ENCODE measurements at places on chromosomes 7 and 10. TPM values are rescaled to one million over a fixed set of nuclear protein-coding genes. Genes with fewer than 3 reads are reported as not detected.

Gene ECHDC3
- 29.5 TPM for total RNA-seq

Gene GOLGA7B
- total RNA-seq, result 1.0 TPM

Gene AKR1C4
- total RNA-seq, result not detected

Gene OR13A1
- not detected for total RNA-seq

Gene TRIM50
- not detected for total RNA-seq

- no peaks in the 10 kb centered on the region for H3K36me3 ChIP-seq
- H3K27ac ChIP-seq, result peak overlapping the region; percentile 27
- DNase-seq, result peak; percentile 28
- H3K27me3 ChIP-seq, result no peaks in the 10 kb centered on the region
- no peak overlapping the region for H3K4me3 ChIP-seq
These were observed 88.3 kb upstream of the PDGFA start for GRCh38 chr7:607938-608337.

GRCh38 chr10:58867683-58868082, 308.8 kb upstream of the PHYHIPL start:
- no peaks in the 10 kb centered on the region for H3K27me3 ChIP-seq
- H3K4me1 ChIP-seq, result no peaks in the 10 kb centered on the region
- no peak overlapping the region for H3K27ac ChIP-seq
- no peak overlapping the region for H3K4me3 ChIP-seq
- DNase-seq, result no peak

DNA sequence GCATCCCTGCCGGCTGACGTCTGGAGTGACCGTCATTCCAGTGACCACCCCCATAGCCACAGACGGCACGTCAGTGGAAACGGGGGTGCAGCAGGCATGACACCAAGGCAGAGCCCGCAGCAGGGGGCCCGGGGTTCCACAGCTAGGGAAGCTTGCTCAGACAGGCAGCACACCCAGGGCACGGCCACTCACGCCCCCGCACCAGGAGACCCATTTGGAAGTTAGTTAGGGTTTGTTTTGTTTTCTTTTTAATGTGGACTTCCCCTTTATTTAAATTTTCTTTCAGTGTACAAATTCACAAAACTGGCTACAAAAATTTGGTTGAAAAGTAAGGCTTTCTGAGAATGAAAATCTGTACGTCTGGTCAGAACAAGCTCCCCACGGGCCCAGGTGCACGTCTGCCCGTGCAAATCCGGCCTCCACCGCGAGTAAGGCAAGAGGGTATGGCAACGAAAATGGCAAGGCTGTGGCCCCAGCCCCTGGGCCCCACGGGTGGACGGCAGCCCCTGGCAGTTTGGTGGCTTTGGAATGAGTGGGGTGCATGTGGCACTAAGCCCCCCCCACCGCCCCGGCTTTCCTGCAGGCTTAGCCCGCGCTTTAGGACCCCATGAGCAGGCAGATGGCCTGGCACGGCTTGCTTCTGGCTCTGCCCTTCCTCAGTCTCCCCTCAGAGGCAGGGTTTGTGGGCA, 124.2 kb downstream of the FAM53B start:
- peaks cover 31% of the 10 kb centered on the region for H3K4me1 ChIP-seq
- DNase-seq, result no peak
- no peak overlapping the region for H3K4me3 ChIP-seq

GRCh38 chr10:89204621-89205185, 2.4 kb downstream of the CH25H start:
- peaks cover 32% of the 10 kb centered on the region for H3K4me1 ChIP-seq
- no peak overlapping the region for H3K27ac ChIP-seq
- no peaks in the 10 kb centered on the region for H3K36me3 ChIP-seq
- H3K4me3 ChIP-seq, result no peak overlapping the region

DNA sequence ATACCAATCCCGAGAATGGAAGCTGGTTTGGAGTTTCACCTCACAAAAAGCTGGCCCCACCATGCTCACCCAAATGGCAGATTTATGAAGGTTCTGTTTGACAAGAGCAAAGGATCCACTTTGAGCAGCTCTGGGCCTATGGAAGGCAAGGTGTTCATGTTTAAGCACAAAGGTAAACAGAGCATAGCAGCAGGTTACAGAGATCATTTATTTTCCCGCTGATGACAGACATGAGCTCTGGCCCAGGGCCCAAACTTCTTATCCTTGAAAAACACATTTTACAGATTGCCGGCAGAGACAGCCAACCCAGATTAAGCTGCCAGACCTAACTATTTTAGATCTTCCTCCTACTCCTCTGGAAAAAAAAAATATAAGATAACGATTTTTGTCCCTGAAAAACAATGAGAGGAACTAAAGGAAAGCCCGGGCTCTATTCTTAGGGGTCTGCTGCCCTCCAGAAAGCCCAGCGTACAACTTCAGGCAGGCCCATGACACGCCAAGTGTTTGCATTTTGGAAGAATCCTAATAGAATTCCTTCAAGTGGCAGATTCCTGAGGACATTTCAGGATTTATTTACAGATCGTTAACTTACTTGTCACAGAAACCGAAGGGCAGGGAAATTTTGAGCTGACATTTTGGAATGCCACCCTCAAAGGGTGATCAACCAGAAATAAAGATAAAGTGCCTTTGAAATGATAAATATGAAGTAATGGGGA, 40.0 kb downstream of the SYPL1 start:
- DNase-seq, result no peak
- H3K36me3 ChIP-seq, result no peaks in the 10 kb centered on the region
- no peak overlapping the region for H3K4me3 ChIP-seq
- H3K4me1 ChIP-seq, result peaks cover 33% of the 10 kb centered on the region
- peak overlapping the region; percentile 80 for H3K27ac ChIP-seq
- no peaks in the 10 kb centered on the region for H3K27me3 ChIP-seq

DNA sequence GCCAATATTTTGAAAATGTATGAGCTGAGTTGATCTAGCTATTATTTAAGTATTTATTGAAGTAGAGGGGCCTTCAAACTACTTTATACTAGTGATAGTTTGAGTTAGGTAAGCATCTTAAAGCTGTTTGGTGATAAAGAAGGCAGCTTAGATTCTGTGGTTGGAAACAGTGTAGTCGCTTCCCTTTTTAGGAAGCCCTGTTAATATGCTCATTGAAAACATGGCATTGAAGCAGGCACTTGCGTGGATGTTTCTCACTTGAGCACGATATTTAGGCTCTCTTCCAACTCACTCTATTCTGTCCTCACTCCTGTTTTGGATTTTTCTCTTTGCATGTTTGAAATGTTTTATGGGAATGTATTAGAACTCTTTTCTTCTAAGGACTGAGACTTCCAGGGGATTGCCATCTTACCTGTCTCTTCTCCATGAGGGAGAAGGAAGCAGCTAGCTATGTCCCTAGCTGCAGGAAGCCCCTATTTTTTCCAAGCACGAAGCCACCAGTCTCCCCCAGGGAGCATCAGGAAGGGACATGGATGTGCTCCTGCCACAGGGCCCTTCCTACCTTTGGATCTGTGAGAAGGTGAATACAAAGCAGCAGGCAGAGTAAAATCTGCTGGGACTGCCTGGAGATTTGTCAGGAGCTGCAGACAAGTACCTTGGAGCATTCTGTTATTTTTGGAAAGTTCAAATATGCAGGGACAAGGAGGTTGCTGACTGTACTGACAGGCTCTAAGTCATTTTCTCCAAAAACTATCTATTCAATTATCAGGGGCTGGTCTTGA, 22.0 kb upstream of the BMPR1A start:
- H3K27me3 ChIP-seq, result no peaks in the 10 kb centered on the region

GRCh38 chr10:81414038-81414437, 461.0 kb upstream of the NRG3 start:
- no peak overlapping the region for H3K27ac ChIP-seq
- DNase-seq, result no peak
- no peaks in the 10 kb centered on the region for H3K4me1 ChIP-seq
- no peaks in the 10 kb centered on the region for H3K27me3 ChIP-seq

GRCh38 chr7:55431898-55432297, 66.8 kb downstream of the LANCL2 start:
- H3K4me3 ChIP-seq, result no peak overlapping the region
- no peaks in the 10 kb centered on the region for H3K4me1 ChIP-seq
- peaks cover 12% of the 10 kb centered on the region for H3K36me3 ChIP-seq
- H3K27me3 ChIP-seq, result no peaks in the 10 kb centered on the region
- H3K27ac ChIP-seq, result no peak overlapping the region
- no peak for DNase-seq

- no peak overlapping the region for H3K4me3 ChIP-seq
- H3K27me3 ChIP-seq, result no peaks in the 10 kb centered on the region
These were observed 106.1 kb downstream of the PPP1R3A start for GRCh38 chr7:113812591-113813255.

- H3K27me3 ChIP-seq, result no peaks in the 10 kb centered on the region
- no peak for DNase-seq
- H3K4me3 ChIP-seq, result no peak overlapping the region
- H3K4me1 ChIP-seq, result peaks cover 5% of the 10 kb centered on the region
- H3K36me3 ChIP-seq, result no peaks in the 10 kb centered on the region
These were observed 54.9 kb downstream of the JAZF1 start for GRCh38 chr7:28125431-28126409.

DNA sequence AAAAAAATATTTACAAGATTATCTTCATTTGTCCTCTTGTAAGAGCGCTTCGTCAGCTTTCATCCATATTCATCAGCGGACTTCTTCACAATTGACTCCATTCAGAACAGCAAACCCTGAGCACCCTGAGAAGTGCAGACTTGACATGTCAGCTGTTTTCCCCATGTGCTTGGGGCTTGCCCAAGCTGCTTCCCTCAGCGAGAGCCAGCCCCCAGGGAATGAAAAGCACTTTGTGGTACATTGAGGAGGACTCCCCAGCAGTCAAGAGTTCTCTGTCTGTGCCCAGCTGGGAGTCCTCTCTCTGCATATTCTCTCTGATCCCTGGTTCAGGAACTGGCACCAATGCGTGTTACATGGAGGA, 22.7 kb downstream of the HKDC1 start:
- no peaks in the 10 kb centered on the region for H3K27me3 ChIP-seq
- no peak for DNase-seq
- no peak overlapping the region for H3K4me3 ChIP-seq

DNA sequence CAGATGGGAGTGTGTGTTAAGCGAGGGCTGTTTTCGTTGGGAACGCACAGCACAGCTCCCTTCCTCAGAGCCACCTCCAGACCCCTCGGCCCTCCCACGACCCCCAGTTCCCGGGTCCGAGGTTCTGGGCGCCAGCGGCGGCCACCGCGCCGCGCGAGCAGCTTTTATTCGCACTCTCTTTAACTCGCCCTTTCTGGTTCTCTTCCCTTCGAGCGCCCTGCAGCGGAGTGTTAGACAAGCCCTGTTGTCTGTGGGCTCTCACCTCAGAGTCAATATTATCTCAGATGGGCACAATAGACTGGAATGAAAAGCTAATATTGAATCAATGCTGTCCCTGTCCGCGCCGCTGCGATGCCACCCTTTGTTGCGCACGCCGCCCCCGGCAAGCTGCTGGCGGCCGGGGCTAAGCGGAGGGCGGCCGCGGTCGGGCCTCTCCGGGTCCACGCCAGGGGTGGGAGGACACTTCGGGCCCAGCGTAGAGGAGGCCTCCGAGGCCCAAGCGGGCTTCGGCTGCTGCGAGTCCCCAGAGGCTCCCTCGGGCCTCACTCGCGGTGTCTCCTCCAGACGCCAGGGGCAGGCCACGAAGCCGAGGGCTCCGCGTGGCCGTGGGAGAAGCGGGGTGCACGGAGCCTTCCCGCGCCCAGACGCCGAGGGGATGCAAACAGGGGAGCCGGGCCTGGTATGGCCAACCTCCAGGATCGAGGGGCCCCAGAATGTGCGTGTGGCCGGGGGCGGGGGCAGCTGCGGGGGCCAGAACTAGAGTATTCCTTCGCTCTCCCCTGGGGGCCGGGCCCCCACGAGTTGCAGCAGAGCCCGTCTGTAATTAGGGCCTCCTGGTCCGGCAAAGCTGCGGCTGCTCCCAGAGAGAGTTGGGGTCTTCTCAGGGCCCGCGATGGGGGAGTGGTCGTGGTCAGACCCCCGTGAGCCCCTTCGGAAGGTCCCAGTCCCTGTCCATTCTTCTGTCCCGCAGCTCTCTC, 7.9 kb upstream of the EMX2 start:
- H3K36me3 ChIP-seq, result no peaks in the 10 kb centered on the region
- peak overlapping the region; percentile 28 for H3K4me3 ChIP-seq
- DNase-seq, result no peak
- no peak overlapping the region for H3K27ac ChIP-seq
- peaks cover 29% of the 10 kb centered on the region for H3K4me1 ChIP-seq

DNA sequence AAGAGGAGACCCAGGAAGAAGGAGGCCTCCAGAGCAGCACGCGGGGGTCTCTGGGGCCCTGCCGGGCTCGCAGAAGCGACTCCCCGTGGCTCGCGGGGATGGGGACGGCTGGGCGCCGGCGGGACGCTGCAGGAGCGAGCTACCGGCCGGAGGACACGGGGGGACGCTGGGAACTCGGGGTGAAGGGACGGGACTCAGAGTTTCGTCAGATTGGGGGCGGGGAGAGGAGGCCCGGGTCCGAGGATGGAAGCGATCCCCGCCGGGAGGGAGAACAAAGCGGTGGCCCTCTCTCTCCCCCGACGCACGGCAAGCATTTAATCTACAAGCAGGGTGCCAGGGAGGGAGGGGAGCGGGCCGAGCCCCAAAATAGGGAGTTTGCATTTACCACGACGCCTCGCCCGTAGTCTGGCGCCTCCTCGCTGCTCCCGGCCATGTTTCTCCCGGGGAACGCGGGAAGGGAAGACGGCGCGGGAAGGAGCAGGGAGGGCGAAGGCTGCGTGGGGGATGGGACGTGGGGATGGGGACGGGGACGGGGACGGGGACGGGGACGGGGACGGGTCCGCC, at the start of gene PRTFDC1:
Gene PRTFDC1, minus strand, starts transcription at position 464 of the 564 bp plus-strand sequence. Its CDS starts 31 bp downstream, at position 433.
- peak; percentile 51 for DNase-seq
- no peaks in the 10 kb centered on the region for H3K36me3 ChIP-seq
- H3K27ac ChIP-seq, result peak within 1 kb of the TSS; percentile 77
- peak within 1 kb of the TSS; percentile 67 for H3K4me3 ChIP-seq
- peaks cover 6% of the 10 kb centered on the region for H3K4me1 ChIP-seq
- H3K27me3 ChIP-seq, result no peaks in the 10 kb centered on the region

DNA sequence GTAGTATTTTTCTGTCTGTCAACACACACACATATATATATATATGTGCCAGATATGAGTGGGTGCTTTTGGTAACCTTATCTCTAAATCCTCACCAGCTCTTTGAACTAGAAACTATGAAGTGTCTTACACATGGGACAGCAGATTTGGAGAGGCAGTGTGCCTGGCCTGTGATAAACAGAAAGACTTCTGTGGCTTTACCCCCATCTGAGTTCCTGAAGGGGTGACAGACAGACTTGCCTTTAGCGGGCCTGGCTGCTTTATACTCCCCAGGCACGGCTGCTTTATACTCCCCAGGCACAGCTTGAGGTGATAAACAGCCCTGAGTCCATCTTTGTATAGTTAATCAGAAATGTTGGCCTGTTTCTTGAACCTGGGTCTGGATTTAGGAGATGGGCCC, 5.6 kb downstream of the BAG3 start:
- H3K4me1 ChIP-seq, result peaks cover 73% of the 10 kb centered on the region
- no peak for DNase-seq
- no peaks in the 10 kb centered on the region for H3K27me3 ChIP-seq
- H3K27ac ChIP-seq, result no peak overlapping the region
- no peak overlapping the region for H3K4me3 ChIP-seq
- H3K36me3 ChIP-seq, result peaks cover 14% of the 10 kb centered on the region

DNA sequence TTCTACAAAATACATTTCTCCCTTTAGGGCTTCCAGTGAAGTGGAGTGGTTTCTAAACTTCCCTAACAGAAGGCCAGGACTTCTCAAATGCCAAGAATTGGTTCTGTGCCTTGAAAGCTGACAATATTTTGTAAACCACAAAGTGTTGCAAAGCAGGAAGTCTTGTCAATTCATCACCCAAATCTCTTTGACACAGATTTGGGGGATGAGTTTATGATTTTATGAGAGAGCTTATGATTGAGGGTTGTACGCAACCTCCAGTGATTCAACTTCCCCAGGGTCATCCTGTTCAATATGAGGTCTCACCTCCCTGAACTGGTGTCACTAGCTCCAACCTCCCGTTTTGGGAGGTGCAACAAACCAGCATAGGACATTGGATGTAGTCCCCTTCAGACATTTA, 83.7 kb downstream of the PRLHR start:
- no peaks in the 10 kb centered on the region for H3K27me3 ChIP-seq
- no peak overlapping the region for H3K4me3 ChIP-seq
- no peak overlapping the region for H3K27ac ChIP-seq
- no peaks in the 10 kb centered on the region for H3K36me3 ChIP-seq
- H3K4me1 ChIP-seq, result no peaks in the 10 kb centered on the region
